ENCODE measurements at places on chromosomes 4 and X. TPM values are rescaled to one million over a fixed set of nuclear protein-coding genes. Genes with fewer than 3 reads are reported as not detected.

DNA sequence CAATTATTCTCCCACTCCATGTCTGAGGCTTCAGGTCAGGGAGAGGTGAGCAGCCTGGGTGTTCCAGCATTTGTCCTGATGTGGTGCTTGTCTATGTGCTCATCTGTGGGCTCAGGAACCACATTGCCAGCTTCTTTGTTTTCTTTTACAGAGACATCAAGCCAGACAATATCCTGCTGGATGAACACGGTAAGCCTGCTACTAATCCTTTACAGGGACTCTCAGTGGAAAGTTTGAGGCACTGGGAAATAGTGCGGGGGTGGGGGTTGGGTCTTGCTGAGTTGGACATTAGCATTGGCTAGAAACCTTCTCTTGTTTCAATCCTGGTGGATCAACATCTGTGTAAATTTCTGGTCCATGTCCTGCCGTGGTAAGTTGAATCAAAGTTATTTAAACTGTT, 310.3 kb downstream of the EVC2 start:
- DNase-seq: no peak

The SORBS2 gene
- total RNA-seq: not detected

The IL3RA gene
- 1.4 TPM for total RNA-seq

The PCSK1N gene
- total RNA-seq: 2.8 TPM

The PFKFB1 gene
- total RNA-seq: 0.53 TPM

- DNase-seq: no peak
Measured at GRCh38 chrX:133555782-133556458, 140.6 kb upstream of the GPC4 start.

The CD38 gene
- total RNA-seq: 11.6 TPM

DNA sequence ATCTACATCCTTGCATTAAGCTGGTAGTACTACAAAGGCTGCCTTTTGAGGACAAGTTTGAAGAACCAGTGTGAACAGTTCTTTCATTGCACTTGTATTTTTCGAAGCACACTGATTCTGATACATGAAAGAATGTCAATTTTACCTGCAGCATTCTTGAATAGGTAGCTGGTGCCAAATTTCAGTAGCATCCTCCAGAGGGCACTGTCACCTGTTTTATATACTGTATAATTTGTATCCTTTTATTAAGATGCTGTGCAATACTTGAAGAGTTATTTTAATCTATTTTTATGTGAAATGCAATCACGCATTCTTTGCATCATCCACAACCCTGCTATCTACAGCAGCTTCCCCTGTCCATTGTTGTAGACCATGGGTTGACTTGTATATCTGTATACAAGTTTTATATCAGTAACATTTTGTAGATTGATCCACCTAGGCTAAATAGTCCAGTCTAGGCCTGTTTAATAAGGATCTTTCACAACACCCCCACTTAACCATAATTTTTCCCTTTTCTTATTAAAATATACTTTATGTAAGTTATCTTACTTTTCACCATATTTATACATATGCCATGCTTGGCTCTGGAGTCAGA, 325.7 kb downstream of the PCDH7 start:
- DNase-seq: no peak

GRCh38 chr4:158775091-158775651, 6.3 kb downstream of the FNIP2 start:
- DNase-seq: no peak

DNA sequence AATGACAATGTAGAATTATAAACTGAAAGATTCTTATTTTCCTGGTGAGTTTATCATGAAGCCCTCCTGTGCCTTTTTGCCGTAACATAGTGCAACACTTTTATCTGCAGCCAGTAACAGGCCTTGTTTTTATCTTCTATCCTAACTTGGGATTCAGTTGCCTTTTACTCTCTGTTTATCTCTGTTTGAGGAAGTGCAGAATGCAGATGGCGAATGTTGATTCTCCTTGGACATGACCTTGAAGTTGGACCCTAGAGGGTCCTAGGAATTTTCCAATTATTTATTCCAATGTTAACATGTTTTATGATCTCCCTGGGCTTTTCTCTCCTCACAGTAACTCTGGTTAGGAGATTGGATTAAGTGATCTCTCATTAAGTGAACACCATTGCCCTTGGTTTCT, 165.0 kb downstream of the FMR1NB start:
- DNase-seq: no peak

DNA sequence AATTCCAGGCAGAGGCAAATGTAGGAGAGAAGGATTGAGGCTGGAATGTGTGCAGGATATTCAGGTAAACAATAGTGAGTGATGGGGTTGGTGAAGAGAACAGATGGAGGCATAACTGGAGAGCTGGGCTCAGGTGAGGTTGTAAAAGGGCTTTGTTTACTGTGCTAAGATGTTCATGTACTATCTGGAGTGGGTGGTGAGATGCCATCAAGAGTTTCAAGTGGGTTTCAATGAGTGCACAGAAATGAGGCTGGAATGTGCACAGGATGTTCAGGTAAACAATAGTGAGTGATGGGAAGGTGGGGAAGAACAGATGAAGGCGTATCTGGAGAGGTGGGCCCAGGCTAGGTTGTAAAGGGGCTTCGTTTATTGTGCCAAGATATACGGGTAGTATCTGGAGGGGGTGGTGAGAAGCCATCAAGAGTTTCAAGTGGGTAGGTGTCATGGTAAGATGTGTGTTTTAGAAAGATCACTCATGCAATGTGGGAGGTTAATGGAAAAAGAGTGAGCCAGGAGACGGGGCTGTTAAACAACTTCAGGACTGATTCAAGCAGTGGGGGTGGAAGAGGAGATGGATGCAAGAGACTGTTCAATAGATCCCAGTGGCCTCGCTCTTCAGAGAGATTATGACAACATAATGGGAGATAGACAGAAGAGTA, 25.4 kb upstream of the NMU start:
- DNase-seq: no peak

GRCh38 chrX:55123900-55124299, 35.1 kb downstream of the PAGE2 start:
- DNase-seq: no peak

The RBM46 gene
- not detected for total RNA-seq

DNA sequence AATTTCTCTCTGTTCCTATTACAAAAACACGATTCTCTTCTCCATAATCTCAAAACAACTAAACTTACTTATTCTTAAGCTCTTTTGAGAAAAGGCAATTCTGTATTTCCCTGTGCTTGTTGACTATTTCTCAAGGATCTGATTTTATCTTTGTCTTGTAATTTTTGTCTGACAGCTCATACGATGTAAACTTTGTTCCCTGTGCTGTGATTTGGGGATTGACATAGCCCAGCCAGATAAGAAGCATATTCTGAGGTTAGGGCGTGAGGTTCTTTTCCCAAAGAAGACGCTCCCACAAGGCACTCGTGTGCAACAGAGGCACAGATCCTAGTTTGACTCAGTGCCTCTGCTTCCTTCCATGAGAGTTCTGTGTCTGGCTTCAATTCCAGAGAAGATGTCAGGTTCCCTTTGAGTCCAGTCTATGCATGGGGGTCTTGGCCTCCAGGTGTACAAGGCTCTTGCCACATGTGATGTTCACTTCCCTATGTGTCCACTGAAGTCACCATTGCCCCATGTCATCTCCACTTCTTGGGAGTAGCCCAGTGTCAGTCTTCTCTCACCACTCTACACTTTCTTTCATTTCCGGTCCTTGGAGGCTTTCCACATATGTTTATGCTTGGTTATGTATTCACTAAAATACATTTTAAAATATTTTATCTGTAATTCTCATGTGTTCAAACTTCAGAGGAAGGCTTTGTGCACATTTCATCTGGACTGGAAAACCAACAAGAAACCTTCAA, 94.8 kb downstream of the MID1 start:
- no peak for DNase-seq

GRCh38 chr4:182219411-182220056, 23.7 kb upstream of the TENM3 start:
- DNase-seq: no peak

- no peak for DNase-seq
Measured at GRCh38 chr4:8157496-8157895, 1.1 kb downstream of the ABLIM2 start.

The AKAP14 gene
- not detected for total RNA-seq

The PSMD10 gene
- 63.5 TPM for total RNA-seq

DNA sequence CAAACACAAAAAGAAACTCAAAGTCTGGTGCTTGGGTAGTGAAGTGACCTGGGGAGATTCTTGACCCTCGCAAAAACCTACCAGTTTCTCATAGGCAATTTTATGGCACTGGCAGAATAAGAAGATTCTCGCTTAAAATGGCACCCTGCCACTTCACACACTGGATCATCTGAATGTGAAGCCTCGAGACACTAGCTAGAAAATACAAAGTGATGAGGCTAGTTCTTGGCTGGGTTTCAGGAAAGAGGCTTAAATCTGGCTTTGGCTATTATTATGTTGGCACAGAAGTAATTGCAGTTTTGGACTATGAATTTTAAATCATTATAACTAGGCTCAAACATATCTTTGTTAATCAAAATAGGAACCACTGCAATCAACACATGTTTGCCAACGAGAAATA, 634.7 kb upstream of the BOD1L1 start:
- DNase-seq: no peak

The FDCSP gene
- total RNA-seq: not detected

The HSFX3 gene
- total RNA-seq: not detected

- DNase-seq: no peak
Measured at GRCh38 chr4:104279744-104280143, 214.9 kb downstream of the CXXC4 start.

The DSPP gene
- not detected for total RNA-seq

- DNase-seq: no peak
Measured at GRCh38 chr4:101125045-101125942, 222.0 kb downstream of the PPP3CA start.

The CTAG1A gene
- total RNA-seq: not detected

GRCh38 chrX:111020283-111020682, 75.7 kb upstream of the PAK3 start:
- no peak for DNase-seq

DNA sequence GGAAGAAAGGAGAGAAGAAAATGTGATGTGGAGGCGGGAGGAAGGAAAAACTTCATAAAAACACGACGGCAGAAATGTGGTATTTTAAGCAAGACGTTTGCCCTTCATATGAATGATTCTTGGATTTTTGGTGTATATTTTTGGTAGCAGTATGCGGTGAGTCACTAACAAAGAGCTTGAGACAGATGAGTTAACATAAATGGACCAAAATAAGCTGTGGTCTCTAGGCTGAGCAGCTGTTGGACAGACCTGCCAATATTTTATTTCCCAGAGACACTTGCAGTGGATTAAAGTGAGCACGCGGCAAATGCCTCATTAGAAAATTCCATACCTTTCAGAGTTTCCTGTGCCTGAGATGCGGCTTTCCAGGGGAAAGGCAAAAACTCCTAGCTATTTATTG, 43.1 kb upstream of the RPS6KA3 start:
- DNase-seq: no peak

The SPANXC gene
- not detected for total RNA-seq

GRCh38 chr4:77358315-77358928, 201.4 kb downstream of the CCNG2 start:
- no peak for DNase-seq

DNA sequence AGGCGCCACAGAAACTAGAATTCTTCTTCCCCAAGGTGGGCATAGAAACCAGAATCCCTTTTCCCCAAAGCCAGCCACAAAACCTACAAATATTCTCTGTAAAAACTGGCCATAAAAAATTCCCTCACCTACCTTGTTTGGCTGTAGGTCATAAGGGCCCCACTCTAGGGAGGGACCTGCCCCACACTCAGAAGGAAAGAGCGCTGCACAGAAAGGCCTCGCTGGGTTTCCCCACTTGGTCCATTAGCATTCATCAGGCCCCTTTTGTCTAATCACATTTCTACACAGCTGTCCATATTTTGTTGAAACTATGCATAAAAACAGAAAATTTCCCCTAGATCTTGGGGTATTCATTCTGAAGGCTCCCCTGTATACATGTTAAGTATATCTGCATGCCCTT, 54.1 kb downstream of the PHKA2 start:
- no peak for DNase-seq

- DNase-seq: no peak
Measured at GRCh38 chr4:155377276-155377675, 511 bp upstream of the MAP9 start.

Measured in activated CD4-positive, alpha-beta memory T cell treated with anti-CD3 and anti-CD28 coated beads for 36 hours (primary cell).